ENCODE measurements at places on chromosomes 11 and 22.

GRCh38 chr11:69166218-69167115, 10.7 kb downstream of the SMIM38 start:
- no peak for DNase-seq

GRCh38 chr22:33921525-33922348, 1.5 kb upstream of the LARGE1 start:
- peak; percentile 76 for DNase-seq

- DNase-seq = no peak
Observed at GRCh38 chr22:28988457-28988856, 73.2 kb downstream of the C22orf31 start.

GRCh38 chr11:35407041-35407440, 12.3 kb downstream of the SLC1A2 start:
- DNase-seq = no peak

DNA sequence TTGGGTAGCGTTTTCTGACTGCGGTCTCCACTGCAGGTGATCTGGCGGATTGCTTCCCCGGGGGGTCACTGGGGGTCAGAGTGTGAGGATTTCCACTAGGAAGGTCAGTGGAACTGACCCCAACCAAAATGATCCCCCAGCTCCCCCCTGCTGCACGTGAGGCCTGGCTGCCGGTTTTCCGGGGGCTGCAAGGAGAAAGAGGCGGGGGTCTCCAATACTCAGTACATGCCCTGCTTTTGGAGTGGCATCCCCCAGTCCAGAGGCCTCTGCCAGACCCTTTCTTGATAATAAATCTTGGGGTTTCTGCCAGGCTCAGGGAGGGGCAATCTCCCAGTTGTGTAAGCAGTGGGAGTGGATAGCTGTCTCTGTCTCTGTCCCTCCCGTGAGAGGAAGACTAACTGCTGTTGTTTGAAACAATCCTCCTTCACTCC, 71.5 kb upstream of the RTL6 start:
- DNase-seq = no peak

All from mesothelial cell of epicardium (in vitro differentiated cells).